Smooth muscle cell of trachea (primary cell): ENCODE measurements at places on chromosomes 2 and 18. TPM values are rescaled to one million over a fixed set of nuclear protein-coding genes. Genes with fewer than 3 reads are reported as not detected.

RAB27B gene
- 1.0 and 2.0 TPM in 2 replicates for total RNA-seq

SERPINB7 gene
- 0.87 and 1.7 TPM in 2 replicates for total RNA-seq

HJURP gene
- total RNA-seq: 1.5 and 21.8 TPM in 2 replicates

STK11IP gene
- 17.2 and 22.8 TPM in 2 replicates for total RNA-seq

ASXL2 gene
- 8.4 and 9.7 TPM in 2 replicates for total RNA-seq

ZSCAN30 gene
- 21.7 and 31.7 TPM in 2 replicates for total RNA-seq

NPPC gene
- total RNA-seq: not detected in 2 replicates

ACAA2 gene
- total RNA-seq: 45.0 and 57.6 TPM in 2 replicates

TMEM169 gene
- total RNA-seq: 0.29 and 0.50 TPM in 2 replicates

TFPI gene
- total RNA-seq: 135 and 159 TPM in 2 replicates

ERICH2 gene
- 0.33 TPM in 1 of 2 replicates, not detected in the other for total RNA-seq

ARHGAP15 gene
- total RNA-seq: not detected in 2 replicates

SLC19A3 gene
- 0.17 and 0.29 TPM in 2 replicates for total RNA-seq

ABCG8 gene
- not detected in 2 replicates for total RNA-seq

CNGA3 gene
- under 0.01 and 0.17 TPM in 2 replicates for total RNA-seq

ZNF385B gene
- not detected in 2 replicates for total RNA-seq

PIK3C3 gene
- 39.2 and 64.4 TPM in 2 replicates for total RNA-seq

KIAA2012 gene
- 0.17 TPM in 1 of 2 replicates, not detected in the other for total RNA-seq

PID1 gene
- 21.1 and 26.1 TPM in 2 replicates for total RNA-seq

UXS1 gene
- total RNA-seq: 31.1 and 32.9 TPM in 2 replicates

DSC1 gene
- total RNA-seq: not detected in 2 replicates

SCN3A gene
- total RNA-seq: 0.50 and 1.3 TPM in 2 replicates

SDC1 gene
- total RNA-seq: 57.6 and 63.1 TPM in 2 replicates

STARD6 gene
- total RNA-seq: not detected in 2 replicates

ZAP70 gene
- total RNA-seq: not detected in 2 replicates

MZT2B gene
- 163 and 176 TPM in 2 replicates for total RNA-seq

AKAIN1 gene
- total RNA-seq: not detected in 2 replicates

MAL gene
- 0.17 TPM in 1 of 2 replicates, not detected in the other for total RNA-seq

TXNDC2 gene
- total RNA-seq: under 0.01 TPM in 2 replicates

KCNK3 gene
- under 0.01 TPM in 2 replicates for total RNA-seq

TUBA4B gene
- total RNA-seq: 0.17 TPM in 1 of 2 replicates, not detected in the other

EGR4 gene
- 0.83 TPM in 1 of 2 replicates, not detected in the other for total RNA-seq

HOXD9 gene
- total RNA-seq: 0.17 TPM in 1 of 2 replicates, not detected in the other

DYNAP gene
- not detected in 2 replicates for total RNA-seq

MC2R gene
- not detected in 2 replicates for total RNA-seq

CTNNA2 gene
- under 0.01 TPM in 1 of 2 replicates, not detected in the other for total RNA-seq

SCG2 gene
- 1.0 and 1.2 TPM in 2 replicates for total RNA-seq

NT5DC4 gene
- not detected in 2 replicates for total RNA-seq

OXER1 gene
- 0.17 TPM in 1 of 2 replicates, not detected in the other for total RNA-seq

DAW1 gene
- 0.17 and 0.29 TPM in 2 replicates for total RNA-seq

TRABD2A gene
- total RNA-seq: 13.8 and 17.5 TPM in 2 replicates

ATOH8 gene
- total RNA-seq: 22.4 and 55.9 TPM in 2 replicates

OSR1 gene
- total RNA-seq: 19.5 and 35.9 TPM in 2 replicates

SEPTIN2 gene
- total RNA-seq: 435 and 523 TPM in 2 replicates

MTERF4 gene
- total RNA-seq: 32.1 and 43.5 TPM in 2 replicates

NLRC4 gene
- total RNA-seq: not detected in 2 replicates

ZNF516 gene
- 29.1 and 56.4 TPM in 2 replicates for total RNA-seq

ALPI gene
- total RNA-seq: not detected in 2 replicates

SIX3 gene
- not detected in 2 replicates for total RNA-seq

CDK15 gene
- 6.7 and 16.0 TPM in 2 replicates for total RNA-seq

RNF144A gene
- 0.99 and 2.0 TPM in 2 replicates for total RNA-seq

COL4A4 gene
- total RNA-seq: 0.50 and 0.87 TPM in 2 replicates

KCNIP3 gene
- total RNA-seq: 2.9 and 3.6 TPM in 2 replicates

USP40 gene
- total RNA-seq: 31.3 and 38.5 TPM in 2 replicates

FBXO41 gene
- 1.9 and 3.1 TPM in 2 replicates for total RNA-seq

RAD51AP2 gene
- total RNA-seq: not detected in 2 replicates

CCDC74B gene
- total RNA-seq: 4.8 and 9.3 TPM in 2 replicates
